ENCODE measurements at places on chromosomes 6 and 20.

DNA sequence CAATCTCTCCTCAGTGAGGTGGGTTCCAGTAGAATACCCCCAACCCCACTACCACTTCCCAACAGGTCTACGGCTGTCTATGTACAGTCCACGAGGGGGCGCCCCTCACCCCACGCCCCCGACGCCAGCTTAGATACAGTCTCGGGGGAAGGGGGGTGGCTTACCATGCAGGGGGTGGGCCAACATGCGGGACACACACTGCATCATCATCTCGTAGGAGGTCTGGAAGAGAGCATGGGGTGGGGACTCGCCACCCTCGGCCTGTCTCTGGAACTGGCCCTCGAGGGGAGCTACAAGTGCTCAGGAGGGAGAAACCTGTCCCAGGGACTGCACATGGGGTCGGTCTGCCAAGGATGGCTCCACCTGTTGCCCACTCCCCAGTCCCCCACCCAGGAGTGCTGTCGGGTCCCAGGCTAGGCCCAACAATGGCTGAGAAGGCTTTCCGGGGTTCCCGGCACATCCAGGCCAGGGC lies 8.5 kb downstream of the MTCH1 start:
- DNase-seq, result no peak

- no peak for DNase-seq
These were observed 9.0 kb downstream of the LRP11 start for GRCh38 chr6:149855040-149855654.

GRCh38 chr6:133854364-133855275 lies 34.3 kb upstream of the TCF21 start:
- DNase-seq, result no peak

DNA sequence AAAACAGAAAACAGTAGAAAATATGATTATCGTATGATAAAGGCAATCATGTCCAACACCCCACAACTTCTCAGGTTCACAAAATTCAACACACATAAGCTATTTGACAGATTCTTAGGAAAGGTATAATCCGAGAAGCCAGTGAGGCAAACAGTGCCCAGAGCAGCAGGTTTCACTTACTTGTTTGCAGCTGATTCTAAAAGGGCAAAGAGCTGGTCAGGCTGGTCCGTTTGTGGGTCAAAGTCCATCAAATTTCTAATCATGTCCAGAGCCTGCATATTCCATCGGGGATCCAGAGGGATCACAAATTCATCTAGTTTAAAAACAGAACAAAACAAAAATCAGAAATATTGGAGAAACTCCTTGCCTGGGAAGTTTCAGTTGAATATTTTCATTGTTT lies 69.8 kb upstream of the LYRM2 start:
- no peak for DNase-seq

GRCh38 chr6:24053057-24053456 lies 73.0 kb upstream of the NRSN1 start:
- DNase-seq, result no peak

GRCh38 chr6:24545691-24546090 lies 50.9 kb downstream of the ALDH5A1 start:
- no peak for DNase-seq

- DNase-seq, result no peak
These were observed 24.6 kb upstream of the ADGB start for GRCh38 chr6:146574211-146574610.

DNA sequence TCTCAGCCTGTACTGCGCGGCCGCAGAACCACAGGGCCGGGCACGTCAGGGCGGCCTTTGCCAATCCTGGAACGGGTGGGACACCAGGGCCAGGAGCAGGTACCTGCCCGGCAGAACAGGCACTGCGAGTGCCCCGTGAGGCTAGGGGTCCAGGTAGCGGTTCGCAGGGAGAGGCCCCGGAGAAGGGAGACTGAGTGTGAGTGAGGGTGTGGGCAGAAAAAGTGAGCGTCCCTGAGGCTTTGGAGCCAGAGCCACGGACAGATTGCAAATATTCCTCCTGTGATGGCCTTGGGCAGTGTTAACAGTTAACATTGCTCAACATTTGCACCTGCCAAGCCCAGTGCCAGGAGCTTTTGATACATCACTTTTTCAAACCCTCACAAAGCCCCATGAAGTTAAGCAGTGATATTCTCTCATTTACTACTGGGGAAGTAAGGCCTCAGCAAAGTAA lies 491 bp downstream of the GNMT start:
- DNase-seq, result no peak

- no peak for DNase-seq
These were observed 86.6 kb downstream of the THBS2 start for GRCh38 chr6:169166896-169167580.

GRCh38 chr6:1705630-1706029 lies 95.9 kb downstream of the FOXC1 start:
- DNase-seq, result no peak
